ENCODE measurements at places on chromosomes 7 and 10. TPM values are rescaled to one million over a fixed set of nuclear protein-coding genes. Genes with fewer than 3 reads are reported as not detected.

GRCh38 chr10:79946271-79947082, 2.4 kb downstream of the SFTPD start:
- no peaks in the 10 kb centered on the region for H3K27me3 ChIP-seq
- H3K36me3 ChIP-seq: no peaks in the 10 kb centered on the region

- H3K4me3 ChIP-seq: no peak overlapping the region
- H3K27me3 ChIP-seq: peaks cover 4% of the 10 kb centered on the region
- no peak for DNase-seq
- H3K27ac ChIP-seq: no peak overlapping the region
Observed at GRCh38 chr7:127290116-127290655, 37.4 kb upstream of the GRM8 start.

GRCh38 chr7:30280631-30281030, 3.8 kb upstream of the ZNRF2 start:
- no peak overlapping the region for H3K27ac ChIP-seq
- DNase-seq: no peak
- no peaks in the 10 kb centered on the region for H3K27me3 ChIP-seq
- H3K4me3 ChIP-seq: no peak overlapping the region
- H3K36me3 ChIP-seq: no peaks in the 10 kb centered on the region
- H3K4me1 ChIP-seq: peaks cover 20% of the 10 kb centered on the region

DNA sequence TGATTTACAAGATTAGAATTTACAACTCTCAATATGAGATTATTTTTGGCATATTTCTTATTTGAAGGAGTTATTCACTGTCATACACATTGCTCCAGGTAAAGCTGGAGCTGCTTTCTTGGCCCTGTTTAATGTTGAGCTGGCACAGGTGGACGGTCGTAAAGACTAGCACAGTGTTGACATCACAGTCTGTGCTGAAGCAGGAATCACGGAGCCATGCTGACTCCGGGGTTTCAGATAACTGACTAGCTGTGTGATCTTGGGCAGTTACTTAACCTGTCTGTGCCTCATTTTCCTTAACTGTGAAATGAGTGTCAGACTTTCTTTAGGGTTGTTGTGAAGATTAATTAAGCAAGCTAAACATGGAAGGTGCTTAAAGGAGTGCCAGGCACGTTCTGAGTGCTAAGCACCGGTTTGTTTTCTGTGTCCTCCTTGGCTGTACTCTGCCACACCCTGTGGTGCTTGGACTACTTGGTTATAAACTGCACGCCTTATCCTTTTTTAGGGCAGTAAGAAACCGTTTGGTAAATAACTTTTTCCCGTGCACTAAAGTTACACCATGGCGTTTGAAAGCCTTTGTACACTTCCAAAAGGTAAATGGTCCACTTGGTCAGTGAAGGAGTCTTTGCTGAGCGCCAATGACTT, 47.7 kb downstream of the DYNC2I1 start:
- no peaks in the 10 kb centered on the region for H3K27me3 ChIP-seq
- no peak for DNase-seq
- no peaks in the 10 kb centered on the region for H3K36me3 ChIP-seq
- H3K4me1 ChIP-seq: no peaks in the 10 kb centered on the region

DNA sequence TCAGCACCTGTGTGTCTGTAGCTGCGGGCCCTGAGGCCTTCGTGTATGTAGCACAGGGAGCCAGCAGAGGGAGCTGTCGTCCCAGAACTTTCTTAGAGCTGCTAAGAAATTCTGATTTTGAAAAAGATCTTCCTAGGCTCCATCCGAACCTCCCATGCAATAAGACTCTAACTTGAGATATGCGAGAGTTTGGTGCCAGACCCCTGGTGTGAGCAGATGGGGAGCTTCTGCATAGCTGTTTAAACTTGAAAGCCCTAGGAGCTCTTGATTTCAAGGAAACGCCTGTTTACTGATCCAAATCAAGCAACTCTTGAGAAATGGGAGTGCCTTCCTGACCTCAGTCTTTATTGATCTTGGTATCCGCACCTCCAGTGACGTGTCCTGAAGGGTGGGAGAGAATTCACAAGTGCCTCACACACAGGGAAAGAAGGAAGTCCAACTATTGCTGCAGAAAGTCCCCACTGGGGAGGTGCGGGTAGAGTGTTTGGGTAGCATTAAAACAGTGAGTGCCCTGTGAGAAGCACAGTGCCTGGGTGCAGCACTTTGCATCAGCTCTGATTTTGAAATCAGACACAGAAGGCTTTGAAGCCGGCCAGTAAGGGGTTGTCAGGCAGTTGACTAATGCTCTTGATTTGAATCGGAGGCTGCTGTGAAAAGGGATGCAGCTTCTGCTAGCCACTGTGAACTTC, 66.4 kb upstream of the STRIP2 start:
- peak; percentile 88 for DNase-seq
- H3K4me1 ChIP-seq: no peaks in the 10 kb centered on the region
- H3K36me3 ChIP-seq: no peaks in the 10 kb centered on the region
- H3K27ac ChIP-seq: no peak overlapping the region
- no peak overlapping the region for H3K4me3 ChIP-seq

GRCh38 chr7:50940621-50941020, 157.9 kb upstream of the GRB10 start:
- H3K27ac ChIP-seq: no peak overlapping the region
- DNase-seq: peak; percentile 26
- no peaks in the 10 kb centered on the region for H3K36me3 ChIP-seq
- peaks cover 17% of the 10 kb centered on the region for H3K4me1 ChIP-seq
- H3K27me3 ChIP-seq: no peaks in the 10 kb centered on the region

DNA sequence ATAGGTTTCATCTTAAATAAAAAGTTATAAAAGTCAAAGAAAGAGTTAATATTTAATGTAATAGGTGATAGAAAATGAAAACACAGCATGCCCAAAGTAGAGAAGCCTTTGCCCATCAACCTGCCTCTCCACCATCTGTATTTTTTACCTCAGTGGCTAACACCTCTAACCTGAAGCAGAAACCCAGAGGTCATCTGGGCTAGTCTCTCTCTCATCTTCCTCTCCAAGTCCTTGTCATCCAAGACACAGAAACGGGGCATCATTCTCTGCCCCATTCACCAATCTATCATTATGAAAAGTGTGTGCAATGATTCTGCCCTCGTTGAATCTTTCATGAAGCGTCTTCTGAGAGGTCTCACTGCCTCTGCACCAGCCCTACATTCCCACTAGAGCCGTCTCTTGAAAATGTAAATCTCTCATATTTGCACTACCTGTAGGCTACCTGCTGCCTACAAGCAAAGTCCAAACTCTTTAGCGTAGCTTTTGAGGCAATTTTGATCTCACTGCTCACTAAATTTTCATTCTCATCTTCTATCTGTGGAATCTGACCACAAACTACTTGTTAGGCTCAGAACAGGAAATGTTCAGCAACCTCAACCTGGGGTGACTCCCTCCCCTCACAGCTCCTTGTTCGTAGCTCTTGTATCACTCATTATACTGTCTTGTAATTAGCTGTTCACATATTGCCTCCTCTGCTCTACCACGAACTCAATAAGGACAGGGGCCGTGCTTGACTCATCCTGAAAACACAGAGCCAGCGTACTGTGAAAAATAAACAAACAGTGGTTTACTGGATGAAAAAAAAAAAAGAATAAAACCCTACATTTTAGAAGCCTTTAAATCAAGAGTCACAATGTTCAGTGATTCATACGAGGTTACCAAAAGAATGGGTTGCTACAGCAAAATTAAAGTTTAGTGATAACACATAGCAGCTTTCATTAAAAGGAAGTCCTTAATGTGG, 83.1 kb downstream of the CTNNA3 start:
- no peak for DNase-seq
- no peak overlapping the region for H3K4me3 ChIP-seq
- H3K4me1 ChIP-seq: no peaks in the 10 kb centered on the region
- H3K36me3 ChIP-seq: no peaks in the 10 kb centered on the region

GRCh38 chr7:150450491-150451001, at the start of gene GIMAP8:
GIMAP8 (plus strand) TSS chr7:150450630; CDS start chr7:150466699, 16,069 bp downstream.
- H3K27me3 ChIP-seq: peaks cover 43% of the 10 kb centered on the region
- H3K27ac ChIP-seq: no peak within 1 kb of the TSS
- peaks cover 10% of the 10 kb centered on the region for H3K4me1 ChIP-seq
- DNase-seq: no peak

DNA sequence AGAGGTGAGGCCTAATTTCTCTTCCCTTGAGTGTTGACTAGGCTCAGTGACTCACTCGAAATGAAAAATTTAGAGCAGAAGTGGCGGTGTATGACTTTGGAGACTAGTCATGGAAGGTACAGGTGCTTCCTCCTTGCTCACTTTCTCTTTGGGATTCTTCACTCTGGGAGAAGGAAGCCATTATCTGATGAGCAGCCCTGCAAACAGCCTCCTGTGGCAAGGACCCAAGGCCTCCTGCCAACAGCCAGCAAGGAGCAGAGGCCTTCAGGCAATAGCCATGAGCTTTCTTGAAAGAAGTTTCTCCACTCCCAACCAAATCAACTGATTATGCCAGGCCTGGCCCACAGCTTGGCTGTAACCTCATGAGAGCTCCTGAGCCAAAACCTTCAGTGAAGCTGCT, 369.6 kb upstream of the VWC2 start:
- no peak overlapping the region for H3K27ac ChIP-seq
- no peak overlapping the region for H3K4me3 ChIP-seq
- H3K4me1 ChIP-seq: no peaks in the 10 kb centered on the region
- H3K36me3 ChIP-seq: no peaks in the 10 kb centered on the region
- no peaks in the 10 kb centered on the region for H3K27me3 ChIP-seq
- DNase-seq: no peak

DNA sequence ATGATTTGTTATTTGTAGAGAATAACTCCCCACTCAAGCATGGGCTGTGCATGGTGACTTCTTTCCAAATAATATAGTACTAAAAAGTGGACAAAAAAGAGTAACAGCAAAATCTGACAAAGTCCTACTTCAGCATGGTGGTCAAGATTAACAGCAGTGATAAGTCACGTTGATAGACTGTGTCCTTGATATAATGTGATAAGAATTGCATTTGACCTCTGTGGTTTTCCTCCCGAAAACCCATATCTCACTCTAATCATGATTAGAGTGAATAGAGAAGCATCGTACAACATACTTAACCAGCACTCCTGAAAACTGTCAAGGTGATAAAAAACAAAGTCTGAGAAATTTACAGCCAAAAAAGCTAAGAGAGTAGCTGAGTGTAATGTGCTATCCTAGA, 42.4 kb downstream of the REEP3 start:
- no peaks in the 10 kb centered on the region for H3K36me3 ChIP-seq
- no peaks in the 10 kb centered on the region for H3K27me3 ChIP-seq
- no peak for DNase-seq
- H3K27ac ChIP-seq: no peak overlapping the region

DNA sequence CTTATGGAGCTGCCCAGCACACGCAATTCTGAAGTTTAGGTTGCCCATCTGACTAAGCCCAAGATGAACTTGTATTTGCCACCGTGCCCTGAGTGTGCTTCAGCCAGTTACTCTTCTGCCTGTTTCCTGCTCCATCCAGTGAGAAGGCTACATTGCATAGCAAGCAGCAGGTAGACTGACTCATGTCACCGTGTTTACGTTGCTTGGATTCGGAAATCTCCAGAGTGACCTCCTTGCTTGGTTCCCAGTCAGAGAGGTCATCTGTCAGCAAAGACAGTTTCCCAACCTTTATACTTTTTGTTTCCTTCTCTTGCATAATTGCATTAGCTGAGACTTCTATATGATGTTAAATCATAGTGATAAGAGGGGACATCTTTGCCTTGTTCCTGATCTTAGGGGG, 30.9 kb downstream of the NACAD start:
- no peak overlapping the region for H3K4me3 ChIP-seq
- DNase-seq: no peak
- H3K27ac ChIP-seq: no peak overlapping the region
- H3K27me3 ChIP-seq: no peaks in the 10 kb centered on the region
- H3K36me3 ChIP-seq: no peaks in the 10 kb centered on the region

DNA sequence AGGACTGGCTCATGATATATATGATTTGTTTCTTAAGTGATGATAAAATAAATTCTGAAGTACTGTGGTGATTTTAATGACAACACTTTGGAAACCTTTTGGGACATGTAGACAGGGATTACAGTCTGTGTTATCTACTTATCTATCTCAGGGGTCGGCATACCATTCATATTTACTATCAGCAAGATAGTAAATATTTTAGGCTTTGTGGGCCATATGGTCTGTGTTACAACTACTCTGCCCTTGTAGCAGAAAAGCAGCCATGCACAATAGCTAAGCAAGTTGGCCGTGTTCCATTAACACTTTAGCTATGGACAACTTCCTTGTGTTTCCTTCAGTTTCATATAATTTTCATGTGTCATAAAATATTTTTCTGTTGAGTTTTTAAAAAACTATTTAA, 97.8 kb upstream of the PRPS1L1 start:
- no peak overlapping the region for H3K27ac ChIP-seq
- H3K4me3 ChIP-seq: no peak overlapping the region
- peaks cover 6% of the 10 kb centered on the region for H3K4me1 ChIP-seq
- H3K27me3 ChIP-seq: no peaks in the 10 kb centered on the region

DNA sequence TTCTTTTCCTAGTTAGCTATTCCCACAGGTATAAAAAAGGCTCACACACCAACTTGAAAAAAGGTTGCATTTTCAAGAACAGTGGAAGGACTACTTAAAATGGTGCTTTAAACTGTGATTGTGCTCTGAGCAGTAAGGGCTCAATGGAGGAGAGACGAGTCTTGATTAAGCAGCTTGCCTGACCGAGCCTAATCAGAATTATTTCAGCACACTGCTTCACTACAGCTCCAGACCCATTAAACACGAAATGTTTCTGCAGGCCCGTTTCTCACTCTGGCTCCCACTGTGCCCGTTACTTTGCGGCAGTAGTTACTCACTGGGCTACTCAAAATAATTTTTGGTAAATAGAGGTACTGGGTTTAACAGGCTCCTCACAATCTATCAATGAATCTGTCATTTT, 126.0 kb downstream of the NRCAM start:
- no peaks in the 10 kb centered on the region for H3K4me1 ChIP-seq
- DNase-seq: no peak
- H3K27ac ChIP-seq: no peak overlapping the region
- H3K36me3 ChIP-seq: no peaks in the 10 kb centered on the region

DNA sequence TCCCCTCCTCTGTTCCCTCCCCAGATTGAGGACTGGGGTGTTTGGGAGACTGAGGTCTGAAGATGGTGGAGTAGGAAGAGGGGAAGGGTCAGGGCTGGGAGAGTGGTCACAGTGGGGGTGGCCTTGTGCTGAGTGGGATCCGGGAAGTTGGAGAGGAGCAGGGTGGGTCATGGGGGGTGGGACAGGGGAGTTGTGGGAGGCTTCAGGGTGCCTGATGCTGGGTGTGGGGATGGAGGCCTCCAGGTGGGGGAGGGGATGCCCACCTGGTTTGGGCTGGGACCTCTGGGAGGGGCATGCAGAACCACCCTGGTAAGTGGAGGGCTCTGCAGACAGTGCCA, 2.6 kb downstream of the ZNF775 start:
- DNase-seq: no peak
- peaks cover 45% of the 10 kb centered on the region for H3K4me1 ChIP-seq
- no peak overlapping the region for H3K4me3 ChIP-seq
- no peaks in the 10 kb centered on the region for H3K36me3 ChIP-seq

- H3K27me3 ChIP-seq: no peaks in the 10 kb centered on the region
- peak; percentile 13 for DNase-seq
- H3K4me3 ChIP-seq: no peak overlapping the region
- H3K4me1 ChIP-seq: peaks cover 6% of the 10 kb centered on the region
Observed at GRCh38 chr10:58712141-58712540, 199.5 kb downstream of the BICC1 start.

The KCND2 gene
- total RNA-seq: not detected

The MSS51 gene
- total RNA-seq: 0.66 TPM

The MYL7 gene
- not detected for total RNA-seq

Data from SJCRH30 (cell line).